ENCODE measurements at places on chromosomes 6 and 20.

DNA sequence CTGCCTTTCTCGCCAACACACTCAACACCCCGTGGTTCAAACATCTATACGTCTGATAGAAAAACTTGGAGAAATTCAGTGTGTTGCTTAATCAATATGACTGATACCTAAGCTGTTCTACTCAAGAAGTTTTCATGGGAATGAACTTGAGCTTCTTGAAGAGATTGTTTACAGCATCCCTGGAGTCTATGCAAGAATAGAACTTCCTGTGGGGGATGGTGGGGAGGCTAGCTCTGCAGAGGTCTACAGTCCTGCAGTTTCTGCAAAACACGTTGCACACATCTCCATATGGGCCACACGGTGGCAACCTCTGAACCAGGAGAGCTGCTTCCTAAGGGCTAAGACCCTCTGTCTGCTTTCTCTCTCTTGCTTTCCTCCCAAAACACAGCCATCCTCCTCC, 32.7 kb upstream of the FANCE start:
- no peak for DNase-seq

DNA sequence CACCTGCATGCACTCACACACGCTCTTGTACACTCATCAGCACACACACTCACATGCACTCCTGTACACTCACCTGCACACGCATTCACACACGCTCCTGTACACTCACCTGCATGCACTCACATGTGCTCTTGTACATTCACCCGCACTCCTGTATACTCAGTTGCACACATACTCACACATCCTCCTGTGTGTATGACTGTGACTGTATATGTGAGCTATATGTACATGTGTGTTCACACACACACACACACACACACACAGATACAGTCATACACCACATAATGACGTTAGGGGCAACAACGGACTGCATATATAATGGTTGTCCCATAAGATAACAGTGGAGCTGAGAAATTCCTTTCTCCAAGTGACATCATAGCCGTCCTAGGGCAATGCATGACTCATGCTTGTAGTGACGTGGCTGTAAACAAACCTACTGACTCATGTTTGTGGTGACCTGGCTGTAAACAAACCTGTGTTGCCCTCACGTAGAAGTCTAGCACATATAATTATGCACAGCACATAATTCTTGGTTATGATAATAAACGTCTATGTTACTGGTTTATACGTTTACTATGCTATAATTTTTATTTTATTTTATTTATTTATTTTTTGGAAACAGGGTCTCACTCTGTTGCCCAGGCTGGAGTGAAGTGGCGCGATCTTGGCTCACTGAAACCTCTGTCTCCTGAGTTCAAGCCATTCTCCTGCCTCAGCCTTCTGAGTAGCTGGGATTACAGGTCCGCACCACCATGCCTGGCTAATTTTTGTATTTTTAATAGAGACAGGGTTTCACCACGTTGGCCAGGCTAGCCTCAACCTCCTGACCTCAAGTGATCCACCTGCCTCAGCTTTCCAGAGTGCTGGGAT, 22.8 kb upstream of the TAF4 start:
- DNase-seq: no peak

DNA sequence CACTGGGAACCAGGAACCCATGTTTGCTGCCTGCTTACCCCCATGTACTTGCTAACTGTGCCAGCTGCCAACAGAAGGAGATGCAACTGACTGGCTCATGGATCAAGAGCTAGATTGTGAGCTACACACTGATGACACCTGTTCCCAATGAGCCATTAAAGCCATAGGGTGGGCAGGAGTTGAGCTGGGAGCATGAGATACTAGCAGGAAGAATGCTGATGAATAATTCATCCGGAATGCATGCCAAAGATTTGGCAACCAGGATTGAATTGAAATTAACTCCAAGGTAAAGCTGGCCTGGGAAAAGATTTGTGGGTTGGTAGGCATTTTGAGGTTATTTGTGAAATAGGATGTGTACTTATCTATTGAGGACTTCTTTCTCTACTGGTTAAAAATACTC, 631.1 kb downstream of the KIF16B start:
- DNase-seq: no peak

DNA sequence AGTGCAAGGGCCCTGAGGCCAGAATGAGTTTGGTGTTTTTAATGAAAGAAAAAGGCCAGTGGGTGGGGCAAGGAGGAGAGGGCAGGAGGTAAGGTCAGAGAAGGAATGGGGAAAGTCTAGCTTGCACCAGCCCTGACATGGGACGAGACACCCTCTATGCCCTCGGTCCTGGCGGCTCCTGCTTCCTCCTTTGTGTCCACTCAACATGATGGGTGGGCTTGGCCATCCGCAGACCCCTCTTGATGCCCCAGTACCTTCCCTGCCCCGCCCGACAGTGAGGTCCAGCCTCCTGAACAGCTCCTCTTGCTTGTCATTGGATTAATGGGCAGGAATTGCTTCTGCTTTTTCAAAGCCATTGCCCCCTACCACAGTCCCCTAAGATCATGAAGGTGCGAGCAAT, 33.6 kb upstream of the ANGPT4 start:
- no peak for DNase-seq

- no peak for DNase-seq
Measured at GRCh38 chr20:56572172-56572571, 39.1 kb downstream of the FAM209B start.

DNA sequence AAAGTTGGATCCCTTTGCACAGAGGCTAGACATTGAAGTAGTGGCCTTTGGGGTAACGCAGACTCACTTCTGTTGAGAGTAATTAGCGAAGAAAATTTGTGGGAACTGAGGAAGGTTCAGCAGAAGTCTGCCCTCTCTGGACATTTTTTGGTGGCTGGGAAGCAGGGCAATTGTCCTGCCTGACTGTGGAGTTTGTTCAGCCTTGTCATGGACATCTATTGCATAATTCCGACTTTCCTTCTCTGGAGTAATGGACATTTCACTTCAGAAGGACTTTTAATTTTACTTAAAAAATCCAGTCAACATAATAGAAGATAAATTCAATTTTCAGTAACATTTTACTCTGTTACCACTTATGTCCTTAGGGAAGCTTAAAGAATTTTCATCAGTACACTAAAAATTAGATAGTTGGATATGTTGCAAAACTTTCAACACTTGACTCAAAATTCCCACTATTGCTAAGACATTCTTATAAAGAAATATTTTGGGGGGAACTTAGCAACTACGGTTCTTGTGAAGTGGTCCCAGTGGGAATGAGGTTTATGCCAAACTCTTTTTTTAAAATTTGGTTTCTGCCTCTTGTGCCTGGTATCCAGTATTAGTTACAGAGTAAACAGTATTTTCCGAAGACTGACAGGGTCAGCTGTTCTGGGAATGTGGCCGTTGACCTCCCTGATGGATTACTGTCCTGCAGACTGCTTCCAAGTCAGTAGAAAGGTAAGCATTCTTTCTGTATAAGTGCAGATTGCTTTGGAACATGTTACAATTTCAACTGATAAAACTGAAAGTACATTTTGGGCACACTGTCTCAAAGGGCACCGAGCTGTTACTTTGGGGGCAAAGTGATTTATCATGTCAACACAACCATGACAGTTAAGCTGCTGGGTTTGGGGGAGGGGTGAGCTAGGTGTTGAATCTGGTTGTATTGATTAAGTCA, 100.6 kb upstream of the MLIP start:
- DNase-seq: no peak

GRCh38 chr6:157525918-157526425, 145.0 kb downstream of the ZDHHC14 start:
- no peak for DNase-seq

Measured in NCI-H2107 (cell line).